CD4-positive, alpha-beta T cell treated with Interleukin-12 subunit alpha and Interleukin-12 subunit beta, for 1 hour (primary cell): ENCODE measurements at places on chromosomes 7 and 10.

DNA sequence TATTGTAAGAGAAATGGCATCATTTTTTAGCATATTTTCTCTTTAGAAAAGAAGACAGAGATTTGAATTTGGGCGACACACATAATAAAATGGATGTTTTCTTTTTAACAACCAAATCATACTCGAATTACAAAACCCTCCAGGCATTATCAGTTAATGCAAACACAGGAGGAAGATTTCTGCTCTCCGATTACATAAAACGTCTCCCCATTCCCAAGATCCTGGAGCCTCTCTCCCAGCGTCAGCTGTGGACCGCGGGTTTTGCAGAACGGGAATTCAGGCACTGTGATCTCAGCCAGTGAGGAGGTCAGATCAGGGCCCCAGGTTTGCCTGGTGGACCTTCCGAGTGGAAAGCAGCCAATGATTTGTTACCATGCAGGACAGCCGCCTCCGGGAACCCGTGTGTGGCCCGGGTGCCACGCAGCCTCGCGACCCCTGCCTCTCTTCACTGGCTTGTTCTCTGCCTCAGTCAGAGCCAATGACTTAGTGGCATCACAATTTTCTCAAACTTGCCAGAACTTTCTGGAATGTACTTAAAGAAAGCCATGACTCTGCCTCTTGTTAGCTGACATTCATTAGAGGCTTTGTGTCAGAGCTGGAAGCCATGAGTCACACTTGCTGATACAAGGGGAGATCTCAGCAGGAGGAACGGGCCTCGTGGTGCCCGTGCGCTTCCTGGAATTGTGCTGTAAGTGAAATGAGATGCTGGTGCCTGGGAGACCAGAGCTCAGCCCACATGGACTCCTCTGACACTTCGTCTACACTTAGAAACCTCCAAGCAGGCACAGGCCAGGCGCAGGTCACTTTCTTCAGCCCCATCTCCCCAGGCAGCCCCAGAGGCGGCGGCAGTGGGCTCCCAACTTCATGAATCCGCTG lies 246.1 kb downstream of the KLF6 start:
- no peak for DNase-seq

GRCh38 chr7:107027208-107027607 lies 17.3 kb upstream of the PRKAR2B start:
- DNase-seq, result no peak

DNA sequence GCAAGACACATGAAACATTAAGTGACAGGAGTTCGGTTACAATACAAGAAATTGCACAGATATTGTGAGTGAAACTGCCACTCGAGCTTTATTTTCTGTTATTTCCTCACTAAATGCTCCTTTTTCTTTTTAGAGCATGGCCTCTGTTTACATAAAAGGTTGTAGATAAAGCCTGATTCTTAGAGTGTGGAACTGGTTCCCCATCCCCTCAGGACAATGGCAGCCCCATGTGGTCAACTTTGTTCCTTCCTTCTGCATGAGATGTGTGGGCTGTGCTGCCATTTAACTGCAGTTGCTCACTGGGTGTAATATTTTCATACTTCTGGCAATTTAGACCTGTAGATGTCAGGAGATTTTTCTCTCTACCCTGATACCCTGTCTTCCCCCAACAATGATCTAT lies 70.2 kb downstream of the LRGUK start:
- DNase-seq, result no peak

DNA sequence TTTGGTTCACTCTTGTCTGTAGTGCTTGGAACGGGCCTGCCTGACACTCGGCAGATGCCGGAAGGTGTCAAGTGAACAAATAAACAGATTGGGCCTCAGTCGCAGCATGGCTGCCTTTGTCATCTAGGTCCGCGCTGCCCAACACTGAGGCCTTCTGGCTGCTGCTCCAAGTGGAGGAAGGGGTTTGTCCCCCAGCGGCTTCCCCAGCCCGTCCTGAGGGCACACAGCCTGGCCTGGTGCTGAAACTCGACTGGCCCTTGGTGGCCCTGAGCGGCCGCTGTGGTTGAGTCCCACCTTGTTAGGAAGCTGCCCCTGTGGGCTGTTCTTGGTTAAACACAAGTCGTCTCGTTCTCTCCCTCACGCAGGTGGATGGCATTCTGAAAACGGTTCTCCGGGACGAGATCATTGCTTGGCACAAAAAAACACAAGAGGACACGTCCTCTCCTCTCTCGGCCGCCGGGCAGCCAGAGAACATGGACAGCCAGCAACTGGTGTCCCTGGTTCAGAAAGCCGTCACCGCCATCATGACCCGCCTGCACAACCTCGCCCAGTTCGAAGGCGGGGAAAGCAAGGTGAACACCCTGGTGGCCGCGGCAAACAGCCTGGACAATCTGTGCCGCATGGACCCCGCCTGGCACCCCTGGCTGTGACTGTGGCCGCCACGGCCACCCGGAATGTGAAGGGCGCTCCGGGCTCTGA lies 132.1 kb downstream of the SMURF1 start:
- DNase-seq, result no peak

DNA sequence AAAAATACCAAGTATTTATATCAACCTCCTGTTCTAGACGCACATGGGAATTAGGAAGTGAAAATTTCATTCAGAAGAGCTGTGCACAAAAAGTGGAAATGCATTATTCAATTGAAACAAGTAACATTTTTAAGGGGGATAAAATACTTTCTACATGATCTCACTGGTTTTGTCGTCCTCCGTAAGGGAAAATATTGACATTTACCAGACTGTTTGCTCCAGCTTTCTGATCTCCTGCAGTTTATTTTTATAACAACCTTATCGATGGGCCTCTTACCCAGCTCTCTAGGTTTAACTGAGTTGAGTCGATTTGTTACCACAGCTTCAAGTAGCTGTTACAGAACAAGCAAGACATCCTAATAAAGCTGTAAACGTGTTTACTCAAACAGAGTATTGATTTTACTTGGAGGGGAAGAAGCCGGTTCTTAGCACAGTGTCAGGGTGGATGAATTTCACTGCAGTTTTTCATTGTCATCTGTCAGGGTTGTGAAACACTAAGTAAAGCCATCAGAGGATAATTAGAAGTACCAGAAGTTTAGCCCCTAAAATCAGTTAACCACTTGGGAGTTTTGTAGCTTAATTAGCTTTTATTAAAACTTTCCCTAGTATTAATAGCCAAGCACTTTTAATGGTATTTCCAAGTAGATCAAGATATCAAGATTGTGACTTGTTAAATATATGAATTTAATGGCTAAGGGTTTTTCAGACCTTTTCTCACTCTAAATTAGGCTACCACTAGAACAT lies 142.6 kb upstream of the KAT6B start:
- no peak for DNase-seq

DNA sequence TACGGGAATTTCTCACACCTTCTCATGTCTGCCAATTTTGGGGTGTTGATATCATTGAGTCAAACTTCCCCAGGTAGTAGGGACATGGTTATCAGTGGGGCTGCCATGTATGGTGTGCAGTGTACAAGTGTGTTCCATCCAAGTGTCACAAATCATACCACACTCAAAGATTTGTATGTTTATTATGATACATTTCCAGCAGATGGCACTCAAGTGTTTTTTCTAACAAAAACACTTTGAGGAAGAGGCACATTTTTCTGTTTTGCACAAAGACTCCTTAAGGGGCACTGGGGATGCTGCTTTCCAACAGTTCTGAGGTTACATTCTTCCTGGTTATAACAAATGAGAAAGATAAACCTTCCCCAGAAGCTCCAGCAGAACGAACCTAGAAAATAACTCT lies 414.5 kb downstream of the REEP3 start:
- no peak for DNase-seq

GRCh38 chr7:104958371-104958865 lies 55.6 kb upstream of the KMT2E start:
- DNase-seq, result no peak

DNA sequence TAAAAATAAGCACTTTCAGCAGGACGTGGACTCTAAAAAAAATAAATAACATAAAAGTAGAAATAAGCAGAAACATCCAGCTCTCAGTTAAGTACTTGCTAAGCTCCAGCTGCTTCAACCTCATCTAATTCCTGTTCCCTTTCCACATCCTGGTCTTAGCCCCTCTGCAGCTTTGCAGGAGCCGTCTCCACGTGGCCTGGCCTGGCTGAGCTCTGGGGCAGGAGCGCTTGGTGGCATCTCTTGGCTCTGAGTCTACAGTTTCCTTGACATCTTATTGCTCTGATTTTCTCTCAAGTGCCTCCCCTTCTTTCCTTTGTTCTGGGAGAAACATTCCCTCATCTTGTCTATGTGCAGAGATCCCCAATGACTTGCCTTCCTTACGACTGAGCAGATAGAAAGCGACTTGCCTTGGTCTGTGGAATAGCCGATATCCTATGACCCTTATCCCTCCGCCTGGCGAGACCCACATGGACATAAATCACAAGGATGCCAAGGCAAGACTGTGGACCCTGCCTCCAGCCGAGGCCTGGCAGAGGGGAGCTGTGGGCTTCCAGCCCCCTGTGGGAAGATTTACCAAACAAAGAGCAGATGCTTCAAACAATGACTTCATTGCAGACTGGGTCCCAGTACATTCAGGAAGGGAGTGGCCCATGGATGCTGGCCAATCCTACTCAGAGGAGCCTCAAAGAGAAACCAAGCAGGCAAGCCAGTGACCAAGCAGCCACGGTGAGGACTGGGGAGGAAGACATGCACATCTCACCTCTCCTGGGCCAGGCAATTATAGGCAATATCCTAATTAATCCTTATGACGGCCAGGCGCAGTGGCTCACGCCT lies 61.9 kb downstream of the SPOCK2 start:
- no peak for DNase-seq

- DNase-seq, result no peak
These were observed 74.2 kb downstream of the FAM107B start for GRCh38 chr10:14700546-14700945.

- peak; percentile 86 for DNase-seq
These were observed 4.4 kb upstream of the ARID5B start for GRCh38 chr10:61896854-61897661.

GRCh38 chr10:94349327-94349726 lies 13.4 kb downstream of the NOC3L start:
- no peak for DNase-seq

GRCh38 chr10:43595739-43596298 lies 10.4 kb upstream of the ZNF485 start:
- DNase-seq, result peak; percentile 26

DNA sequence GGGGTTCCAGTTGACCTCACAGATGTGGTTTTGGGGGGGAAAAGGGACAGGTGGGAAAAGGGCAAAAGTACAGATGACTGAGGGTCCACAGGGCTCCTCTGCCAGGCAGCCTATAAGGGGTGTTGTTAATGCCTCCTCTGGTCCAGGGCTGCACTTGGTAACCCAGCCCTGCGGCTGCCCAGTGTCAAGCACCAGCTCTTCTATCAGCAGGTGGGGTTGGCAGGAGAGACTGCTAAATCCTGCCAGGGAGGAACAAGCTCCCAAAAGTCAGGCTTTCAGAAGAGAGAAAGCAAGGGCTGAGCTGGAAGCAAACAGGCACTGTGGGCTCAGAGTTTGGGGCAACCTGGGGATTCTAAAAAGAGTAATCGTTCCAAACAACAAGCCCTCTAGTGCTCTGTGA lies 39.1 kb downstream of the LRRC20 start:
- DNase-seq, result no peak

DNA sequence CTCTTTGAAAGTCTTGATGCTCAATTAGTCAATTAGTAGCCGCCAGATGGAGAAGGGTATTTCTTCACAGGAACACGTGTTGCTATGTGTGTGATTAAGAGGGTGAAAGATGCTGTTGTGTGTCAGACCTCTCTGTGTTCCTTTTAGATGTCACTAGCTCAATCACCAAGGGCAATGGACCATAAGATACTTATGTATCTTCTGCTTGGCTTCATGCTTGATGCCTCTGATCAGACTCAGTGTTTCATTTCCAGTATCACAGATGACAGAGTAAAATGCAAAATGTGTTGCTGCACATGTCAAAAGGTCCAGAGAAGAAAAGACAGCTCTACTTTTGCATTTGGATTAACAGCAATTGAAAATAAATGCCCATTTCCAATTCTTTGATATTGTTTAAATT lies 865.9 kb downstream of the CNTNAP2 start:
- DNase-seq, result no peak

DNA sequence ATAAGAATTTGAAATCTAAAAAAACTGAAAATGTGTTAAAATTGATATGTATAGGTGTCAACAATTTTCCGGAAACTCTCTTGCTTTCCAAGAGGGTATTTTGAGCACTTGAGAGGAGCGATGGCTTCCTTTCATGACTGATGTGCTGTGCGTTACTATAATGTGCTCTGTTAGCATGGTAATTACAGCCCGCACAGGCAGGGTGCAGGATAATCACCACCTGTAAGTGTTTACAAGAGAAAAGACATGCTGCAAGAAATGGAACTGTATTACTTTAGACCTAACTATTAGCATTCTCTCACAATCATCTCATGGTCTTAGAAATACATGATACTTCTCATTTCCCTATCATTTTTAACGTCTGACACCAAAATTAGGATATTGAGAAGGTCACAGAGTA lies 92.4 kb upstream of the ADARB2 start:
- DNase-seq, result no peak

- DNase-seq, result no peak
These were observed 2.8 kb downstream of the ZNF22 start for GRCh38 chr10:45003432-45004000.

DNA sequence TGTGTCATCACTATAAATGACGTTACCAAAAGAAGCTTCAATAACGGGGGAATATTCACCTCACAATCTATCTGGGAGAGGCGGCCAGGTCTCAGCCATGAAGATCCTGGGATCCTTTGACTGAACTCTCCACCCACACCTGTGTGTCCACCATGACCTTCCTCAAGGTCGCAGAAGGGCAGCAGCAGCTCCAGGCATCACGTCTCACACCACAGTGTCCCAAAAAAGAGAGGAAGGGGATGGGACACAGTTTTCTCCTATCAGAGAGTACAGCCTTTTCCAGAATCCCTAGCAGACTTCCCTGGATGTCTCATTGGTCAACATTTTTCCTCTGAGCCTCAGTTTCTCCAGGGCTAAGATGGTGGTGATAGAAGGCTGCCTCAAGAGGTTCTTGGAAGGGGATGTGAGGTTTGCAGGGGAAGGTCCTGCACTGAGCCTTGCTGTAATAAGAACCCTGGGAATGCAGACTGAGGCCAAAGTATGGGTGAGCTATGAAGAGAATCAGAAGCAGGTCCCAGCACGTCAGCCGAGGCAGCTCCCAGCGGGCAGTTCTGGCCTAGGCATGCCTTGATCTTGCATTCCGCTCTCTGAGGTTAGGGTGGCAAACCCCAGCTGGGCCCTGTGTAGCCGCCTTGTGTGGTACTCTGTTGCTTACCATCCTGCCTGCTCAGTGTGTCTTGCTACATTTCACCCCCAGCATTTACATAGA lies 63.8 kb downstream of the COL26A1 start:
- DNase-seq, result no peak

GRCh38 chr7:111975346-111975745 lies 230.9 kb downstream of the DOCK4 start:
- no peak for DNase-seq

- DNase-seq, result no peak
These were observed 443.2 kb downstream of the RPS24 start for GRCh38 chr10:78476844-78477243.

GRCh38 chr10:51159841-51160240 lies 85.6 kb downstream of the PRKG1 start:
- no peak for DNase-seq
